ENCODE measurements at places on chromosomes 11 and 22. TPM values are rescaled to one million over a fixed set of nuclear protein-coding genes. Genes with fewer than 3 reads are reported as not detected.

Gene TMEM86A
- polyA plus RNA-seq = 0.76 TPM

Gene CHRM1
- polyA plus RNA-seq = 0.12 TPM

Gene DMC1
- 0.45 TPM for polyA plus RNA-seq

Gene HPX
- 2.0 TPM for polyA plus RNA-seq

Gene OR10AG1
- not detected for polyA plus RNA-seq

Gene P2RX6
- polyA plus RNA-seq = 0.31 TPM

Gene HBD
- polyA plus RNA-seq = 0.20 TPM

Gene SLC22A6
- polyA plus RNA-seq = not detected

Gene PAX6
- 5.3 TPM for polyA plus RNA-seq

Gene FXYD2
- 7.8 TPM for polyA plus RNA-seq

Gene C11orf16
- polyA plus RNA-seq = not detected

- no peak for DNase-seq
These were observed 183.6 kb downstream of the IGLL1 start for GRCh38 chr22:23396362-23397007.

GRCh38 chr11:117097014-117097388 is 1.2 kb downstream of the SIK3 start:
- no peak for DNase-seq

- DNase-seq = no peak
These were observed 224.5 kb upstream of the DDI1 start for GRCh38 chr11:103811870-103812455.

DNA sequence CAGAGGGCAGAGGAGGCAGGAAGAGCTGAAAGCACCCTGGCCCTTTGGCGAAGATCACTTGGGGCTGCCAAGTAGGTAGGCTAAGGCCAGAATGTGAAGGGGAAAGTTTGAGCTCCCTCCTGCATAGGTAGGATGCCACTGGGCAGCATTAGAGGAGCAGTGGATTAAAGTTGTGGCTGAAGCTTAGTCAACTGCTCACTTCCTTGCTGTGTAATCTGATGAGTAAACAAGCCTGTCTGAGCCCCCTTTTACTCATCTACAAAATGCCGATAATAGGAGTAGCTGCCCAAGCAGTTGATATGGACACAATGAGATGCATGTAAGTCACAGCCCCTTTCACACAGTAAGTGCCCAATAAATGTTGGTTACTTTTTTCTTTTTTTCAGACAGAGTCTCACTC is 216.4 kb downstream of the MN1 start:
- DNase-seq = no peak

DNA sequence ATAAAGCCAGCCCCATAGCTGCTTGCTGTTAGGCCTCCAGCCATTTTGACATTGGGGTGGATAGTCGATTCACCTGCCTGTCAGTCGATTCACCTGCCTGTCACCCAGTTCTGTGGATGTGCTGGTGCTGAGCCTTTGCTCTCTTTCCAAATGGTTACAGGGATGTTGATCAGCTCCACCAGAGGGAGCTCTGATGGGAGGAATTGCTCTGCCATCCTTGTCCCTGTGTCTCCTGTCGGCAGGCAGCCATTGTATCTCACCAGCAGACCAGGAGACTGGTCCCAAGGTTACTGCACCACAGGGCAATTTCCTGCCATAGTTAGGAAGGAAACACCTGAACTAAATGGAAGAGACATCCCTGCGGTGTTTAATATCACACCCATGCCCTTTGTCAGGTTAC is 6.1 kb downstream of the MPEG1 start:
- peak; percentile 67 for DNase-seq

- no peak for DNase-seq
These were observed 11.9 kb downstream of the CLPB start for GRCh38 chr11:72422414-72422813.

DNA sequence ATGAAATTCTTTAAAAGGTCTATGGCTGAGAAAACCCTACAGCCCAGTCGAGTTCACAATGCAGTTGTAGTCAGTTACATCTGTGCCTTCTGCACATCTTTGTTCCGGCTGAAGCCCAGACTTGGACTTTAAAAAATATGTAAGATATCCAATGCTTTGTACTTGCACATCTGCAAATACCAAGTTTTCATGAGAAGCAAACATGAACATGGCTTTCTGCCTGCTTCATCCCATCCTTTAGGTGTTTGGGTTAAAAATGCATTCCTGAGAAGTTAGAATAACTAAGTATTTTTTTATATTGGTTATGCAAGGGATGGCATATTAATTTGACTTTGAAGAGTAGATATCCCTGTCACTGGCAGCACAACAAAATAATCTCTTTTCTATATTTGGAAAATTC is 528.4 kb downstream of the METTL15 start:
- no peak for DNase-seq

DNA sequence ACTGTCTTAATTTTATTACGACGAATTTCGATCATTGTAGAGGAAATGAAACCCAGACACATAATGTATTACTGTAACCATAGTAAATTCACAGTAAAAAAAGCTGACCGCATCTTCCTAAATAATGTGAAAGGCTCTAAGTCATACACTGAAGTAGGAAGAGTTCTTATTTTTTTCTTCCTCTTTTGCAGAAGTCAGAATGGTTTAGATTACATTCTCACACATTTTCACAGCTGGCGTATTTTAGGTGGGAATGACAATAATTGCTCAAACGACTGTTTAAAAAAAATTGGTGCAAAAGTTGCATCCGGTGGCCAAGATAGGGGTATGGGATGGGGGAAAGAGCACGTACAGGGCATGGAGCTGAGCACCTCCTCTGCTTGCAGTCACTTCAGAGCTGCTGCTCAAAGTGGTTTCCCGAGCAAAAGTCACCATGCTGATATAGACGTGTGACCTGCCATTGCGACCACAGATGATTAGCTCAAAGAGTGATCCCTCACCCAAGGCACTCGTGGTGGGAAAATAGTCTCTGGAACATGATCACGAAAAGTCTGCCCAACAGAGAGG is 35.3 kb downstream of the MMP13 start:
- no peak for DNase-seq

DNA sequence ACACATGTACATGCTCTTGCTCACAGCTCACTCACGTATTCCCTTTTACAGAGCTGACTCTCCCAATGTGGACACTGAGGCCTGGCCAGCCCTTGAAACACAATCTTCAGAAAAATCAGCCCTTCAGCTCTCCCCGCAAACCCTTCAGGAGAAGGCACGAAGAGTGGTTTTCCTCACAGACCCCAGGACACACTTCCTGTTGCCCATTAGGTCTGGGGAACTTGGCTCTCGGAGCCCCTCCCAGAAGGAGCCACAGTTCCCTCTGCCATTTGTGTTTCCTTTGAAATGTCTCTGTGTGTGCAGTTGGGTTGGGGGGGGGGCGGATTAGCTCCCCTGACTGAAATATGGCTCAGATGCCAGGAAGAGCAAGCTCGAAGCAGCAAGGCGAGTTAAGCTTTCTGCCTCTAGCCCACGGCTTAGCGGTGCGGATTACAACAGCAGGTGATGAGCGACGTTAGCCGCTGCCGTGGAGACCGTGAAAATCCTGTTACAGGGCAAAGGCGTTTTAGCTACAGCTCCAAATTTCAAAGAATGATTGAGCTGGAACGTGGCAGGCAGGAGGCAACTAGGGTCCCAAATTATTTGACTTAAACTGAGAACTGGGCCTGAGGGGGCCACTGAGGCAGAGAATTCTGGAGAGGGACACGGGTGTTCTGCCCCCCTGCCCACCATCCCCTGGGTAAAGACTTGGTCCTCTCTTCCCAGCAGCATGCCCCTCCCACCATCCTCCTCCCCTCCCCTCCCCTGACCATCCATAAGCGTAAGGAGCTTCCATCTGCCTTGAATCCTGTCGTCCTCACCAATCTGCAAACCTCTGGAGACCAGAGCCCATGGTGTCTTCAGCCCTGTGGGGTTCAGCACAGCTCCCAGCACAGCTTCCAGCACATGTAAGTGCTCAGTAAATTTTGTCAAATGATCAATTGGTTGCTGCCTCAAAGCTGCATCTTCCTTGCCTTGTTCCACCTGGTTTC is 598.6 kb downstream of the BUD13 start:
- no peak for DNase-seq

- DNase-seq = no peak
These were observed 529.6 kb downstream of the NTM start for GRCh38 chr11:131899950-131900580.

GRCh38 chr11:74447720-74448119 is 19.6 kb downstream of the KCNE3 start:
- DNase-seq = no peak

GRCh38 chr22:23565305-23565914 is 14.7 kb downstream of the IGLL1 start:
- peak; percentile 58 for DNase-seq

- DNase-seq = no peak
These were observed 11.4 kb downstream of the FLI1 start for GRCh38 chr11:128705124-128705920.

DNA sequence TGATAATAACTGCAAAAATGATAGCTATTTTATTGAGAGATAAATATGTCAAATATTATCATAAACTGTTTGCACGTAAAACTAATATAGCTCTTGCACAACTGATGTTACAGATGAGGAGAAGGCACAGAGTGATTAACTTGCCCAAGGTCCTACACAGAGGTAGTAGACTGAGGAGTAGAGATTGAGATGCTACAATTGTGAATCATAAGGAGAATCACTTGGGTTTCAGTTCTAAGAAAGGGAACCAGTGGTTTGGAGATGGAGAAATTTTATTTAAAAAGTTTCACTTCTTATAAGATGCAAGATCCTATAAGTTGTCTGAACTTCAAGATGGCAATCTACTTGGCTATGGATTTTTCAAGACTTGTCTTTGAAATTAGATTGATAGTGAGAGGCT is 224.8 kb upstream of the RAG2 start:
- no peak for DNase-seq

DNA sequence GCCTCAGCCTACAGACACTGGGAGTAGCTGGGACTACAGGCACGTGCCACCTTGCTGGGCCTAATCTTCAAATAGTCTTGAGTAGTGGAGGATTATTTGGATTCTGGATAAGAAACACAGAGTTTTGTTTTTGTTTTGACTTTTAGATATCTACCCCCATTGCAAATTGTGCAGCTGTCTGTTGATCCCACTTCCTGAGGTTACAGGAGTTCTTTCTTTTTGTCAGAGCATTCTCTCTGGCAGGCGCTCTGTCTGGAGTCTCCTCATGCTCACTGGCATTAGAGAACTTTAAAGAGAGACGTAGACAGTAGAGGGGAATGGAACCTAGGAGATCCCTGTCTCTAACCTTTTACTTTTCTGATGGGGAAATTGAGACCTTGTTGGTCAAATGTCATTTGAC is 7.8 kb upstream of the ADAMTS8 start:
- DNase-seq = no peak

- DNase-seq = no peak
These were observed 8.6 kb upstream of the CRYBB2 start for GRCh38 chr22:25210793-25211192.

GRCh38 chr11:86670181-86670580 is 2.2 kb downstream of the ME3 start:
- DNase-seq = no peak

DNA sequence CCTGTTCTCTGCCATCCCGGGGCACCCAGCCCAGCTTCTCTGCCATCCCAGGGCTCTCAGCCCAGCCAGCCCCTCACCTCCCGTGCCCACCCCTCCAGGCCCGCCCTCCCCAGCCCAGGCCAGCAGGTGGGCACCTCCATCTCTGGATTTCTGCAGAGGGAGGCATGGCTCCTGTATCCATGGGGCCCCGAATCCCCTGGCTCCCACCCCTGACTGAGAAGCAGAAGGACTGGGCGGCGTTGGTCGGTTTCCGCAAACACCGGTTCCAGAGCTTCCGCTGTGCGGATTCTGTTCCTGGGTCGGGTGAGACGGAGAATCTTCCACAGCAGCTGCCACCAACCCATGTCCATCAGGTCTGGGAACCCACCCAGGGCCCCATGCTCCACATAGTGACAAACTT is 240.3 kb downstream of the BRD1 start:
- no peak for DNase-seq

Measured in stomach (tissue), 19 donors.